ENCODE measurements at places on chromosomes 5 and 9.

- no peak for DNase-seq
Observed at GRCh38 chr5:123810253-123810652, 298.3 kb downstream of the CSNK1G3 start.

DNA sequence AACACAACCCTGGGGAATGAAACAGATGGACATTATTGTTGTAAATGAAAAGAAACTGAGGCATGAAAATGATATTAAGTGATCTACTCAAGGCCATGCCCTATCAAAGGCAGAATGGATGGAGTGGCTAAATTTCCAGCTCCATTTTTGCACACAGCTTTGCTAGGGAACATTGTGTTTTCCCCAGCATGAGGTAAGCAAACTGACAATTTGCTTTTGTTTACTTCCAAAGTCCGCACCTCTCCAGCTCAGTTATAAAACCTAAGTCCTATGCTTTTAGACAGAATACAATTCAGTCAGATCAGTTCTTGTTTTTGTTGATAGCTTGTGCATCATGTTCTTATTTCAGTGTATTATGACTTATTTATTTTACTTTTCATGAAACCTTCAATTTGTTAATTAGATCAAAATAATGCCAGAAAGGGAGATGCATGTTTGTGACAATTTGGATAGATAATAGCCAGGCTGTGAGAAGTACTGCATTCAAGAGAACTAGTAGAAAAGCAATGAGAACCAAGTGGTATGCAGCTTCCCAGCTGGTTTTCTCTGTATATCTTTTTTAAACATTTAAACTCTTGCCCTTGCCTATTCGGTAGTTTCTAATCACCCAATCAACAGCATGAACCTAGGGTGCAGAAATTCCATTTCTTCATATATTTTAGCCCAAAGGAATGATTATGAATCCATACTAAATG, 380.8 kb downstream of the SPATA31D1 start:
- DNase-seq: no peak

GRCh38 chr9:120756531-120756930, 36.7 kb downstream of the FBXW2 start:
- no peak for DNase-seq

DNA sequence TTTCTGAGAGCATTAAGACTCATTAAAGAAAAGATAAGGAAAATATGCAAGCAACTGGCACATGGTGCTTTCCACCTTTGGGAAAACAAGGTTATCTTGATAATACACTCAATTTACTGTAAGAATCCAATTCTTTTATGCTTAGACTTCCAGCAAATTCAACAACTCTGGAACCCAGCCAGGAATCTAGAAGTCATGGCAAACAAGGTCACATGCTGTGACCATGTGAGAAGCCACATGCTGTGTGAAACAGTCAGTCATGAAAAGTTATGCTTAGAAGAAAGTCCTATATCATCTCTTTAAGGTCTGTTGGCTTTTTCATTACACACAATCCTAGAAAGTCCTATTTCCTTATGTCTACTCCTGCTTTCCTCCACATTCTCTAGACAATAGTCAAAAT, 581.8 kb upstream of the C9orf72 start:
- DNase-seq: no peak

GRCh38 chr5:127673117-127673800, 24.4 kb downstream of the CTXN3 start:
- DNase-seq: no peak

DNA sequence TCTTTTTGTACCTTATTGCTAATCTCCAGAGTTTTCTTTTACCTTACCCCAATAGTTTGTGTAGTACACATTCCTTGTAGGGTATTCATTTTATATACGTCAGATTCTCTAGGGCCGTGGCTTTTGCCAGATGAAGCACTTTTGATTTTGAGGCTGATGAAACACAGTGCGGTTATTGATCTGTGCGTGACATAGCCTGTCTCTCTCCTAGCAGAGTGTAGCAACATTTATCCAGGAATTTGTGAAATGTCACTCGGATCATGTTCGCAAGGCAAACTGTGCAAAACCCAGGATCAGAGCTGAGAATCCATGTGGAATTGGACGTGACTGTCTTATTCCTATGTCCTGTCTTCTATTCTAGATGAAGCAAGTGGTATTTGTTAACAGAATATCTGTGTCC, 142.0 kb upstream of the SH3GL2 start:
- no peak for DNase-seq

GRCh38 chr9:93827545-93828330, 127.4 kb downstream of the BARX1 start:
- peak; percentile 10 for DNase-seq

- peak; percentile 54 for DNase-seq
Observed at GRCh38 chr5:139517683-139518564, 35.4 kb upstream of the STING1 start.

GRCh38 chr5:17218353-17219005, 1.0 kb downstream of the BASP1 start:
- no peak for DNase-seq

- DNase-seq: no peak
Observed at GRCh38 chr9:83154821-83155220, 91.9 kb upstream of the RASEF start.

DNA sequence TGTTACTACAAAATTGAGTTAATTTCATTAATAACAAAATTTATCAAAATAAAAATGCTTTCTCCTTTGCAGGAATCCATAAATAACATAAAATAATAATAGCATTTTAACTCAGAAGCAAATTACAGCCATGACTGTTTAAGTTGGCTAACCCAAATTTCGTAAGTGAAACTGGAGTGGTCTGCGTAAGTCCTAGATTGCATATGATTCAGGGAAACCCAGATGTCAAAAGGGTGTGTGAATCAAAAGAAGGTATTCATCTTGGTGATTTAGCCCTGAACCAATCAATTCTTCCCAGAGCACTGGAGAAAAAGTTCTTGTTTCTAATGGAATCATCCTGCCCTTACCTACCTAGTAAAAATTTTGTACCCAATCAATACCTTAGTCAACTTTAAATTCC, 547.6 kb downstream of the RAB3C start:
- DNase-seq: no peak

GRCh38 chr9:106643211-106643930, 219.6 kb upstream of the ZNF462 start:
- no peak for DNase-seq

- no peak for DNase-seq
Observed at GRCh38 chr5:80963521-80963895, 3.3 kb downstream of the RASGRF2 start.

DNA sequence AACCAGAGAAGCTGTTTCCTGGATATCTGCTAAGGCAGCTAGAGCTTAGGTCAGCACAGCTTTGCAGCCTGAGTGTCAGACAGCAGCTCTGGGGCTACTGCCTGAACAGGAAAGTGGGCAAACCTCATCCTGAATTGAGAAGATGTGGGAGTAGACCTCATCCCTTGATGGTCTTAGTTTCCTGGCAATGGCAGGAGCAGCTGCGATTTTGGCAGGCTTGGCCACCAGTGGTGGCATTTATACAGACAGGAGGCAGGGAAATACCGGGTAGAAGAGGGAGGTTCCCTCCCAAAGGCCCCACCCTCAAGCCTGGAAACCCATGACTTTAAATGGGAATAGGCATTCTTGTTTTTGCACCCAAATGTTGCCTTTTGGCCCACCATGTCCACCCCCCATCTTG, 69.7 kb downstream of the LIX1 start:
- no peak for DNase-seq

GRCh38 chr9:69279084-69279731, 45.8 kb upstream of the ENTREP1 start:
- no peak for DNase-seq

- DNase-seq: no peak
Observed at GRCh38 chr9:97237311-97237786, 70.1 kb upstream of the CCDC180 start.

DNA sequence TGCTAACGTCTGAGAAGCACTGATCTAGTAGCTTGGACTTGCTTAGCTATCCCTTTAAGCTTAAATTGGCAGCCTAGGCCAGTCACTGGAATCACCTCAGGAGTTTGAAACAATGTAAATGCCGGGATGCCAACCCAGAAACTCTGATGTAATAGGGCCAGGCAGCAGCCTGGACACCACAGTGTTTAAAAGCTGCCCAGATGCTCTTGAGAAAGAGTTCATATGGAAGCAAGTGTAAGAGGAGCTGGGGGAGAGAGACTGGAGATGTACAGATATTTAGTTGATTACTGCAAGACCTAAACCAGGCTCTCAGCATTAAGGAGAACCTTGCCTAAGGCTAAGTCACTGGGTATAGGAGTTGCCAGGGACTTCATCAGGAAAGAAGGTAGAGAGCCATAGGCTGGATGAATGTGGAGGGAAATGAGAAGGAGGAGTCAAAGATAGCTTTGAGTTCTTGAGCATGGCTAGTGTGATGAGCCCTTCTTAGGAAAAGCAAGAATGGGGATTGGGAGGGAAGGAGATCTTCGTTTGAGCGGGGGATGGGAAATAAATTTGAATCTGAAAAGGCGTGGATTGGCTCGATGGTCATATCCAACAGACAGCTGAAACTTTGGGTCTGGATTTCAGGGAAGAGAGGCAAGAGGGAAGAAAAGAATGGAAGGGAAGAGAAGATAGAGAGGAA, 392.9 kb upstream of the WWC1 start:
- no peak for DNase-seq

DNA sequence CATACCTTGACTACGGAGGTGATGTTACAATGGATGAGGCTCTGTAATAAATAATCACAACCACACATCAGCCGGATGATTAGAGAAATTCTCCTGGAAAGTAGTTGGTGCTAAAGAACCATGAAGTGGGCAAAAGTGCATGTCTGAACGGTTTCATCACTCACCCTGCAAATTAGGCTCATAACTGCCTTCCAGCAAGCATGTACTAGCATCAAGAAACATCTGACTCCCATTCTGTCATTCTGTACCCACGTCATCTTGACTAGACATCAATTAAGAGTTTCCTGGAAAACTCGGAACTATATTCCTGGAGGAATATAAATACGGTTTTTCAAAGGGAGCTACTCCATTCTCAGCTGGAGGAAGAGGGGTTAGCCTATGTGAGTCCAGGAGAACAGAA, 52.2 kb downstream of the HSD17B3 start:
- DNase-seq: no peak

DNA sequence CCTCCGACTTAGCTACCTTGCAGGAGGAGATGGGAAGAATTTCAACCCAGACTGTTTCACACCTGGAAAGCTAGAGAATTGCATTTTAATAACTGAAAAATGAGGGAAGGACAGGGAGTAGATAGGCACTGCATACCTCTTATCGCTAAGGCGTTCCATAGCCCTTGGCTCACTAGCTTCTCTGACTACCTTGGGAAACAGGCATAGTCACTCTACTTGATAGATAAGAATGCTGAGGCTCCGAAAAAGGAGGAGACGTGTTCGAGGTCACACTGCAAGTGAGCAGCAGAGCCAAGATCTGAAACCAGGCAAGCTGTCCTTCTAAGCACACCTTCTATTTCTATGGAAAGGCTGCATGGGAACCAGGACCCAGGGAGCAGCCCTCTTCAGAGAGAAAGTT, 168.9 kb downstream of the CRB2 start:
- no peak for DNase-seq

- no peak for DNase-seq
Observed at GRCh38 chr5:158741296-158741695, 358.4 kb downstream of the EBF1 start.

DNA sequence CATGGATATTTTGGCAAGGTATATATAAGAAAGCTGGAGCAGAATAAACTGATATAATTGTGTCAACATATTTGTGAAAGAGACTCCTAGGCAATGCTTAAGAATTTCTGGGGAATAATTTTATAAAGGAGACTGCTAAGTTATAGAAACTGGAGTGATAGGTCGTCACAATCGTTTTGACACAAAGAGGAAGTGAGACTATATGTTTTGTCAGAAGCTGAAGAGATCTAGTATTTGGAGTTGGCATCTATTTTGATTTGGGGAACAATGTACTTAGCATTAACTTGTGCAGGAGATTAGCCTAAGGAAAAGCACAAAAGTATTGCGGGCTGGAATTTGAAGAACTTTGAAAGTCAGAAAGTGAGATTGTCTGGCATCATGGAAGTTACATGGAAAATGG, 582.5 kb downstream of the TAF11L14 start:
- no peak for DNase-seq

- no peak for DNase-seq
Observed at GRCh38 chr5:25362799-25363198, 718.0 kb upstream of the CDH10 start.

- DNase-seq: no peak
Observed at GRCh38 chr9:103372828-103373227, 377.7 kb downstream of the CYLC2 start.

DNA sequence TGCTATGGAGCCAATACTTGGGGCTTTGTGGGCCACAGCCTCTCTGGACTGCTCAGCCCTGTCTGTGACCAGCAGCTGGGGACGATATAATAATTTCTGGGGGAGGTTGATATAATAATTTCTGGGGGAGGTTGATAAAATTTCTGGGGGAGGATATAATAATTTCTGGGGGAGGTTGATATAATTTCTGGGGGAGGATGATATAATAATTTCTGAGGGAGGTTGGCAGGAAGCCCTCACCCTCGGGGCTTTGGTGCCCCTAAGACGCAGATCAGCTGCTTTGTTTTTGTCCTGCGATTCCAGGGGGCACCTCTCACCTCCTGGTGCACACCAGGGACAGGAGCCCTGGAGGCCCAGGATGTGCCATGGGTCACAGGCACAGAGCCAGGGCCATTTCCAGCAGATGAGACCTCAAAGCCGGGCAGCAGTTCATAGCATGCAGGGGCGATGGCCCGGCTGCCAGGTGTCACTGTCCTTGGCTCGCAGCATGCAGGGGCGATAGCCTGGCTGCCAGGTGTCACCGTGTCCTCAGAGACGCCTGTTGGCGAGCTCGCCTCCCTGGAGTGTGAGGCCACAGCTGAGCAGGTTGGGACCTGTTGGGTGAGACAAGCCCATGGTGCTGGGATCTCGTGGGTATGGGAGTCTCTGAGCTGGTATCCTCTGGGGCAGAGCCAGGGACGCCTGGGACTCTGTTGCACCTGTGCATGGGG, 3.8 kb upstream of the TOR4A start:
- DNase-seq: no peak

DNA sequence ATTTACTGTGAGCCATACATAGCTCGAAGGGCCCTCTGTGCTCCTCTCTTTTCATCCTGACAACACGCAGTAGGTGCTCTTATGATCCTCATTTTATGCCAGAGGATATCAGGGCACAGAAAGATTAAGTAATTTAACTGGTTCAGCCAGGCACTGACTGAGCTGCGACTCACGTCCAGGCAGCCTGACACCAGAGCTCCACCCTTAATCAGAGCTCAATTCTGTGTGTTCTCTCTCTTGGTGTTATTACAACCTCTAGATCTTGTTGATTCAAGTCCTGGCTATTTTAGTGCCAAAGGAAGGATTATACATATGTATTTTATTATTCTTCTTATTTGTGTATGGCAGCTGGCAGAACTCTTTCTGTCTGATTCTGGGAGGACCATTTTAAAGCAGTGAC, 59.7 kb downstream of the OSMR start:
- no peak for DNase-seq
